ENCODE measurements at places on chromosomes 6 and 20.

DNA sequence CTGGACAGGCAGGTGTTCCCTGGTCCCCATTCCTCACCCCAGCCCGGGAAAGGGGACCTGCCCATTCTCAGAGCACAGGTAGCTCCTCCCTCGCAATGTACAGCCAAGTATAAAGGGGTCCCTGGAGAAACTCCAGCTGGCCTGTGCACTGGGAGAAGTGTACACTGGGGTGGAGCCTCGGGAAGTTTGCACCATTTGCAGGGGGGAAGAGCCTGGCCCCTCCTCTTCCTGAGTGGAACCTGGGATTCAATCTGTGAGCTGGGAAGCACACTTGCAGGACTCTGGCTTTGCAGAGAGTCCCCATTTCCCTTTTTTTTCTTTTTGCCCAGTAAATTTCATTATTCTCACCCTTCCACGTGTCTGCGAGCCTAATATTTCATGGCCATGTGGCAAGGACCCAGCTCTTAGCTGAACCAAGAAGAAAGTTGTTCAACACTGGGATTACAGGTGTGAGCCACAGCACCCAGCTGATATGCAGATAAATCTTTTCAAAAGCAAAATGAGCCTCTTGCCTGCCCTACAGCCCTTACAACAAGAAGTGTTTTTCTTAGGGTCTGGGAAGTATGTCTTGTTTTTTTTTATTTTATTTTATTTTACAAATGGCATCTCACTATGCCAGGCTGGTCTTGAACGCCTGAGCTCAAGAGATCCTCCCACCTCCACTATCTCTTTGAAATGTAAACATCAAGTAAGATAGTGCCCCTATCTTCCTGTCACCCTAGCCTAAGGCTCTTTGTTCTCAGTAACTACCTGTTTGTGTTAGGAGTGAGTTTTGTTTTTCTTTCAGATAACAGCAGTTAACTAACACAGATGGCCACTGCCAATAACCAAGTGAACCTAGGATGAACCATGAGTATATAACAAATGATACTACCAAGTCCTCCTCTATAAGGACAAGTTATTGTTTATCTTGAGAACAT lies 9.3 kb upstream of the RNGTT start:
- DNase-seq: no peak

DNA sequence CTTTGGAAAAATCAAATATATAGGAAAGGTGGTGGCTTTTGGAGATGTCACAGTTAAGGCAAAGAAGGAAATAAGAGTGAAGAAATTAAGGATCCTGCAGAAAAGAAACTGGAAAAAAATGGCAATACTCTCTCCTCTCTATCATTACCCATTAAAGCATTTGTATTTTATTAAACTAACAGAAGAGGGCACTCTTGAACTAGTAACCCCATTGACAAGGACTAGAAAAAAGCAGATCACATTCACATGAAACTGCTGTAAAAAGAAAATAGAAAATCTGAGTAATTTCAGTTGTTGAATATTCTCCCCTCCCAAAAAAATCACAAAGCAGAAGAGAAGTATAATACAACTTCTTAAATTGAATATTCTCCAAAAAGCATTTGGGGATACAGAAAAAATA lies 104.1 kb upstream of the SLC35B3 start:
- peak; percentile 15 for DNase-seq

DNA sequence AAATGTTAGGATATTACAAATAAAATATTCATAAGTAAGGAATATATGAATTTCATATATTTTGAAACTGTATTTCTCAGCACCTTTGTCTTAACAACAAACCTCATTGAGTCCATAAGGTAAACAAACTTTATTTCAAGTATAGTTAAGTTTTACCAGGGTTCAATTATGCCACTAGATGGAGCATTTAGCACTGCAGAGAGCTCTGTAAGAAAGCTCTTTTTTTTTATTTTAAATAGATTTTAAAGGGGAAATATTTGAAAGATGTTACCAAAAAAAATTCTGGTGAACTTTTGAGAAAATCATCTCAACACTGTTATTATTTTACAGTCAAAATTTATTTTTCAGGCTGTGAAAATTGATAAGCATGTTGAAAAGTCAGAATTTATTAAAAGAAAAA lies 955.2 kb upstream of the EYS start:
- no peak for DNase-seq

- DNase-seq: no peak
Observed at GRCh38 chr6:24757611-24758010, 17.1 kb upstream of the GMNN start.

DNA sequence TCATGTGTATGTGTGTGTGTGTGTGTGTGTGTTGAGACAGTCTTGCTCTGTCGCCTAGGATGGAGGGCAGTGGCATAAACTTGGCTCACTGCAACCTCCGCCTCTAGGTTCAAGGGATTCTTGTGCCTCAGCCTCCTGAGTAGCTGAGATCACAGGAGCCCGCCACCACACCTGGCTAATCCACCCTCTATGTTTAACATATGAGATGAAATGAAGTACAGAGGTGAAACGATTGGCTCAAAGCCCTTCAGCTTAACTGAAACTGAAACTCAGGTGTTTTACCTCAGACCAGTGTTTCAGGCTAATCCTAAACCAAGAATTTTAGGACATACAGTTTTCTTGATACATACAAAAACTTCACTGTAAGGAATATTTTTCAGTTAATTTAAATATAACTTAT lies 167.3 kb downstream of the KCNQ5 start:
- DNase-seq: no peak

DNA sequence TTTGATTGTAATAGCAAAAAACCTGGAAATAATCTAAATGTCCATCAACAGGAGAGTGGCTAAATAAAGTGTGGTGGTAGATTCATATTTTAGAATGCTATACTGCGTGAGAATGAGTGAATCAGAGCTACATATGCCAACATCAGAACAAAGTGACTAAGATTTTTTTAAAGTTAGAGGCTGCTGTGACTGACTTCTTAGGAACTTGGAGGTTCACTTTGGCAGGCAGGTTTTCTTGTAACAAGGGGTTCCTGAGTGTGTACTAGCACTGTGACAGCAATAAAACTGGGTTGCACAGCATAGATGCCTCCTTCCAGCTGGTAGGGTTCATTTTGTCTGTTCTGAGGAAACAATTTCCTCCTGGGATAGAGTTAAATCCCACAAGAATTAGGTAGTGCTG lies 75.3 kb upstream of the ENPP5 start:
- DNase-seq: no peak

- peak; percentile 15 for DNase-seq
Observed at GRCh38 chr20:39103732-39104131, 141.6 kb downstream of the DHX35 start.

DNA sequence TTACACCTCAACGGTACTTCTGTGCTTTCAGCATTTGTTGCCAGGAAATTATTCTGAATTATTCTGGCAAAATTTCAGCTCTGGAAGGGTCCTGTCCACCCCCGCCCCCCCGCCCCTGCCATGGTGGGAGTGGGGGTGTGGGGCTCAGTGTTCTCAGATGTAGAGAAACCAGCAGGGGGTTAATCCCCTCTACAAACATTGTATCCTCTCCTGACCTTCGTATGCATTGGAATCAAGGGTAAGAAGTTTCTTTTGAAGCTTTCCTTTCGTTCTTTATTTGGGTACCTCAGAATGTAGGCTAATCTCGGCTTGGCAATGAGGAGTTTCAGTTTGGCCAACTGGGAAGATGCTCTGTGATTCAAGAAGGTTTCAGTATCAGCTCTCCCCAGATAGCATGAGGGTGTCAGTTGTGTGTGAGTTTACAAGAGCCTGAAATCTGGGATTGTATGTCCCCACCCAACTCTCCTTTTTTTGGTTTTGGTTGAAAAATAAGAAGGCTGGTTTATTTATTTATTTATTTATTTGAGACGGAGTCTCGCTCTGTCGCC lies 25.5 kb upstream of the OLIG3 start:
- no peak for DNase-seq

- DNase-seq: peak; percentile 71
Observed at GRCh38 chr6:169427856-169428255, 174.2 kb upstream of the THBS2 start.

- no peak for DNase-seq
Observed at GRCh38 chr6:83071023-83071422, 3.6 kb downstream of the DOP1A start.

- DNase-seq: no peak
Observed at GRCh38 chr20:37452236-37452635, 68.8 kb upstream of the NNAT start.

- DNase-seq: no peak
Observed at GRCh38 chr6:168655462-168656152, 214.6 kb downstream of the SMOC2 start.

- DNase-seq: no peak
Observed at GRCh38 chr6:16855460-16855859, 94.2 kb upstream of the ATXN1 start.

DNA sequence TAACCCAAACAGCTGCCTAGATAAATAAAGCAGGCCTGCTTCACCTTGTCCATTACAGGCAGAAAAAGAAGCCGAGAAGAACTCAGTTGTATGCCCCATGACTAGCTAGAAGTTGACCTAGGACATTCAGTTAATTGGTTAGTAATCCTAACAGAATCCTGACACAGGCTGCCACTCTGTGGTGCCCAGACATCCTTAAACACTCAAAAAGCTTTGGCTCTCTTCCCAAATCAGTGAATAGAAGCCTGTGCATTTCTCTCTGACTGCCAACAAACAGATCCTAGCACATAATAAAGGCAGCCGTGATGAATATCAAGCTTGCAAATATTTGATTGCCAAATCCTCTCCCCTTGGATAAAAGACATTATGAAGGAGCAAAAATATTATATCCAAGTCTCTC lies 519.1 kb upstream of the EYS start:
- no peak for DNase-seq

DNA sequence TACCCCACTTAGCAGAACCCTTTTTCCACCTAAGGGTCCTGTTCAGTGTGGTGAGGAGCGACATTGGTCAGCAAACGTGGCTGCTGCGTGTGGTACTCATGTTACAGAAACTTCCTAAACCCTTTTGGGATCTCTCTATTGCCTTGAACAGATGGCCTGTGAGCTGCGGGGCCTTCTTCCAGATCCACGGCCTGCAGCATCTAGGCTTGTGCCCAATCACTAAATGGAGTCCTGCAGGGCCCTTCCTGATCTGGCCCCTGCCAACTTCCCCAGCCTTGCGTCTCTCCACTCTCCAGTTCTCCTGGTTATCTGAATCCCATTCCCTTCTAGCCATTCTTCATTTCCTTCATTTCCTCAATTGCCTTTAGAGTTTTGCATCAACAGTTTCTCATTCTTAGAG lies 85.6 kb downstream of the PDE7B start:
- no peak for DNase-seq

DNA sequence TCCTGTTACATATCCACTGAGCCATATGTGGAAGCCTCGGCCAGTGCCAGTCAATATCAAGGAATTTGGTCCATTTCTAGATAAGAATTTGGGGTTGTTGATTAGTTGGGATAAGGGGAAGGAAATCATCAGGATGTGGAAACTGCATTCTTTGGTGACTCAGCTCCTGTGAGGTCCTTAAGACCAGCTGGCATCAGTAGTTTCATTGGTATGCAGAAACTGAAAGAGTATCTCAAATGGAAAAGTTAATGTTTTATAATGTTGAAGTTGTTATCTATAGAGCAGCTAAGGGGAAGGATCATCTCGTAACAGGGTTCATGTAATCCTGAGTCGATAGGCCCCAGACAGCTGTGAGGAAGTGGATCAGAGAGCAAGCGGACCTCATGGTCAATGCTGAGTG lies 87.9 kb upstream of the PRND start:
- DNase-seq: peak; percentile 95

DNA sequence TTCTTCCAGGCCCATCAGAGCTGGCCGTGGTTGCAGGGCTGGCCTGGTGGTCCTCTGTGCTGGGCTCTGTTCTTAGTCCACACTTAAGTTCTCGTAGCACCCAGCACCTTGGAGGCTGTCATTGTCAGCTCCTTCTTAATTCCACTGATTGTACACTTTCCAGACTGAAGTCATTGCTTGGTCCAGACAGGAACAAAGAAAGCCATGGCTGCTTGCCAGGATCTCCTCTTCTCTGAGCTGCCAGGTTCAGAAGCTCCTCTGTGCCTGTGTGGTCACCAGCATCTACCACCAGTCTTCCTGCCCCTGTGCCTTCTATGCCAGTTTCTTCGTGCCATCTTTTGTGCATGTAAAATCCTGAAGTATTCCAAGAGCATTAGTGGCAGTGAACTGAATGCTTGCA lies 39.5 kb upstream of the PCMTD2 start:
- peak; percentile 15 for DNase-seq

GRCh38 chr20:14951105-14951504 lies 613.7 kb upstream of the FLRT3 start:
- peak; percentile 6 for DNase-seq

- DNase-seq: no peak
Observed at GRCh38 chr6:63943826-63944225, 308.2 kb downstream of the PHF3 start.

DNA sequence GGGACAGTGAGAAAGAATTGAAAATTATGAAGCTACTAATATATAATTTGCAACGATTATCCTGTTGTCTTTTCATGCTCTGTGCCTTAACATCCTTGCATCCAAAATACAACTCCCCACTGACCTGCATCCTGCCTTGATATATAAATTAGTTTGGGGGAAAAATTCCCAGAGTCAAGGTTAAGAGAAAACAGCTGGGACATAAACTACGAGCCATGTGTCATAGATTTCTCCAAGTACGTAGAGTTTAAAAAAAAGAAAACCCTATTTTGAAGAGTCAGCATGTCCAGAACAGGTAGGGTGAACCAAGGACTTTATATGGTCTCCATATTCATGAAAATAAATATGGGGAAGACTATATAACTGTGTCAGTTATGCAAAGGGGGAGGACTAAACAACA lies 123.8 kb upstream of the MARCKS start:
- DNase-seq: no peak

- DNase-seq: peak; percentile 16
Observed at GRCh38 chr20:9617940-9618339, 103.5 kb downstream of the LAMP5 start.

DNA sequence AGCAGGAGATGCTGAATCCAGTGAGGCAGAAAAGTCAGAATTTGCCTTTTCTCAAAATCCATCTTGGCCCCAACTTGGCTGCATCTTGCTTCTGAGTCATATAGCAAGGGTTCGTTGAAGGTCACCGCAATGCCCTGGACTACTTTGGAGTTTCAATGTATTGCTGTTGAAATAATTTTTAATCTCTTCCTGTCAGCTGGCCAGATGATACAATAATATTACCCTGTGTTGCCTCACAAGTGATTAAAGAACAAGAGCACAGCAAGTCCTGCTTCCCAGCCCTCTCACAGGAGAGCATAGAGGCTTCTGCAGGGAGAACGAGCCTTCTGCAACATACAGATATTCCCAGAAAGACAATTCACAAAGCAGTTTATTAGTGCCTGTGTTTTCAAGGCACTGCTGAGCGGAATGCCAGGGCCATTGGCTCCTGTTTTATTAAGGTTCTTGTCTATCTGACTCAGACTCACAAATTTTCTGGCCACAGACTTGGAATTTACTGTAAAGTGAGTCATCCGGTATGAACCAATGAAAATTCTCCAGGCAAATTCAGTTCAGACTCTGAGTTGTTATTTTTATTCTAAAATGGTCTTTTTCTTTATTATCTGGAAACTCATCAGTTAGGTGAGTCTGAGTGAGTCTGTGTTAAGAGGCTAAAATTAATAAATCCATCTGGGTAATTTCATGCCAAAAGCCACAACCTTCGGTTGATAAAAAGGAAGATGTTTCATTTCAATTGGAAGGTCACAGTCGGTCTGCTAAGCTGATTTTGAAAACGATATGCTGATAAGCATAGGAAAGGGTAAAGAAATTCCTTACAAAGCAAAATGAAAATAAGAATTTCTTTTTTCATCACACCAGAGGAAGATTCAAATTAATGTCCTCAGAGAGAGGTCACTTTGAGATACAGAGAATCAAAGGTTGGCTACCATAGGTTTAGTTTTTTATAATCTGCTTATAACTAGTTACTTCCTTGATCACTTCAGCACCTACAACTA lies 289.4 kb upstream of the STXBP5 start:
- DNase-seq: peak; percentile 98
